ENCODE measurements at places on chromosomes 2 and 18. TPM values are rescaled to one million over a fixed set of nuclear protein-coding genes. Genes with fewer than 3 reads are reported as not detected.

GRCh38 chr2:215997219-215997618, 16.1 kb downstream of the MREG start:
- DNase-seq = no peak

EFEMP1 gene
- total RNA-seq = 52.5 TPM

DNA sequence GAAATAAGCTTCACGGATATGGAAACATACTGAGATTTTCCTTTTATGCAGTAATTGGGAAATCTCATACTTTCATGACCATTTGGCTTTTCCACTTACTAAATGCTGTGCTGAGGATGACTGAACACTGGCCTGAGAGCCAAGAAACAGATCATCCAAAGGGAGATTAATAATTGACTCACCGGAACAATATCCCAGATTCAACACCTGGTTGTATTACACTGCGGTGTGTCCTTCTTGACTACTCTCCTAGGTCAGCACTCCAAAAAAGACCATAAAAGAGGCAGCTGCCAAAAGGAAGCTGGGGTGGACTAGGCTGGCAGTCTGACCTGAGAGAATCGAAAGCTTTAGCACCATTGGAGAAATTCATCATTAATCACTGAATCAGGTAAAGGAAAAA, 469.1 kb downstream of the CBLN2 start:
- DNase-seq = no peak

DNA sequence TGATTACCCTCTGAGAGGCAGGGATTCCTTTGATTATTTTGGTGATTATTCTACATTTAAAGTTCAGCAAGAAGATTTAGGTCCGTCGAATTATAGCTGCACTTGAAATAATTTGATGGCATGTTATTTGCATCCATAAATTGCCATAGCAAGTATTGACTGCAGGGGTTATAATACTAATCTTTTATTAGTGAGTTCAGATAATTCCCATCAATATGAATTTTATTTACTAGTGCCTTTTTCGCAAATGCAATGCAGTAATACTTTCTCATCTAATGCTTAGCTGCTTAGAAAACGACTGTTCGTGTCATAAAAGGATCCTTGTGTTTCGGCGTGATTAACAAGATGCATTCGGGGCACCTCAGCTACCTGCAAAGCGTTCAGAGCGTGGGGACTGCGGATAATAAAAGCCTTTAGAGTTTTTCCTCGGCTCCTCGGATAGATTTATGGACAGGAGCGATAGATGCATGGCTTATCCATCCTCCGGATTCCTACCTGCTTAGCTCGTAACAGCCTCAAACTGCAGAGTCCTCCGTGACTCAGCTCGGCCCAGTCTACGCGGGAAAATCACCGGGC, 2.5 kb upstream of the GBX2 start:
- no peak for DNase-seq

- DNase-seq = no peak
Observed at GRCh38 chr2:200733713-200734198, 78.0 kb upstream of the BZW1 start.

- no peak for DNase-seq
Observed at GRCh38 chr2:217409949-217410680, 550.3 kb upstream of the TNP1 start.

- no peak for DNase-seq
Observed at GRCh38 chr2:121709776-121710469, 26.8 kb downstream of the NIFK start.

DNA sequence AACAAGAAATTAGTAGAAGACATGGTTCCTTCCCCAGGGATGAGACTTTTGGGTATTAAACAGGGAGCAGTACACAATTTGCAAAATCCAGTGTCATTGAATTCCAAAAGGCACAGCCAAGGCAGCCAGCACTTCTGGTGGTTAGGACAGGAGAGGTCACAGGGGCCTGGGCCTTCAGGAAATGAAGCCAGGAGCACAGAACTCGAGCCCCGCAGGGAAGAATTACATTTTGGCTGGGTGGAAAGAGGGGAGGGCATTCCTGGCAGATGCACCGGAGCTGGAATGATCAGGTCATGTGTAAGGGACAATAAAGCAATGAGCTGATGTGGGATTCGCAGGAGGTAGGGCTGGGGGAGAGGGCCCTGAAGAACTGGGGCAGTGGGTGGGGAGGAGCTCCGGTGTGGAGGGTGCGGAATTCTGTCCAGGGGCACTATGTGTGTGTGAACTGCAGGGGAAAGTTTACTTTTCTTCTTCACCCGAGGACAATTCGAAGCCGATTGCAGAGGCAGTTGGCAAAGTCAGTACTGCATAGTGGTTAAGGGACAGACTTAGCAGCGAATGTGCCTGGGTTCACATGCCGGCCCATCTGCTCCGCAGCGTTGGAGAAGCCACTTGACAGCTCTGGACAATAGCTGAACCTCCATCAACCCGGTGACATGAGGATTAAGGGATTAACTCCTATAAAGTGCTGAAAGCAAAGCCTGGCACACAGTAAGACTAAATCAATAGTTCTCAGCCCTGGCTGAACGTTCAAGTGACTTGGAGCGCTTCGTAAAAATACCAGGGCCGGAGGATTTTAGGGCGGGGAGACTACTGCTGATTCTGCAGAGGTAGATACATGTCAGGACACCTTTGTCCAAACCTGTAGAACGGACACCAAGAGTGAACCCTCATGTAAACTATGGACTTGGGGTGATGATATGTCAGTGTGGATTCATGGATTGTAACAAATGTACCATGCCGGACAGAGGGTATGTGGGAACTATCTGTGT, 36.4 kb downstream of the ALPK2 start:
- DNase-seq = no peak

DNA sequence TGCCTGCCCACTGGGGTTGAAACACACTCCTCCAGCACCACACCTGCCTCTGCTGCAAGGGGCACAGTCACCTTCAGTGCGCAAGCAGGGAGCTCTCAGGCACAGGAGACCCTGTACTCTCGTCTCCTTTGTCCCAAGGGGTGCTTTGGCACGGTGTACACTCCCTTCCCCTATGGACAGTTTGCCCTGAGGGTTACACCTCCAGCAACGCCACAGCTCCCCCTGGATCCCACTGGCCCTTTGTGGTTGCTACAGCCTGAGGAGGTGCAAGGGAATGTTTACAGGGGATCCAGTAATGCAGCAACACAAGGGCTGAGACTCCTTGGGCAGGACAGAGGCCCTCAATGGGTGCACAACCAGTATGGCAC, 45.2 kb upstream of the FAM117B start:
- DNase-seq = no peak

DNA sequence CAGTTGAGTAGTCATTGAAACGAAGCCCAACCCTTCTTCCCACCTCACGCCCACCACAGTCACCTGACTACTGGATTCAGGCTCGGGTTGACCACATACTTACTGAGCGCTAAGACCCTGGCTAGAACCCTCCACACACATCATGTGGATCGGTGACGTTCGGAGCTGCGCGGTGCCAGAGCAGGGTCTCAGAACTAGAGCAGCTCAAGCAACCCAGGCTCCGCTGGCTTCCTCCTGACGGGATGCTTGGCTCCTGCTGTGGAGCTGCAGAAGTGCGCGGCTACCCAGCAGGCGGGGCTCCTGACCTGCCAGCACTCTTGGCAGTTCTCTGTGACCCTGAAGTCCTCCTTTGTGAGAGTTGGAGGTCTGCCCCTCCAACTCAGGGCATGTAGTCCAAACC, 90.6 kb upstream of the MBOAT2 start:
- no peak for DNase-seq

KRCC1 gene
- 35.7 TPM for total RNA-seq

- DNase-seq = no peak
Observed at GRCh38 chr2:189109921-189110397, 69.6 kb downstream of the COL5A2 start.

- DNase-seq = no peak
Observed at GRCh38 chr2:26067980-26068507, 34.2 kb downstream of the RAB10 start.

SNORC gene
- total RNA-seq = 0.32 TPM

- DNase-seq = no peak
Observed at GRCh38 chr2:218872645-218873358, 7.8 kb upstream of the WNT10A start.

All from LHCN-M2 (cell line).